ENCODE measurements at places on chromosomes 4 and X. TPM values are rescaled to one million over a fixed set of nuclear protein-coding genes. Genes with fewer than 3 reads are reported as not detected.

Gene TCP11X2
- not detected for total RNA-seq

Gene EPGN
- not detected for total RNA-seq

Gene DUSP21
- not detected for total RNA-seq

Gene CXCL1
- total RNA-seq = 1.8 TPM

Gene NLGN3
- 0.57 TPM for total RNA-seq

Gene ESX1
- total RNA-seq = not detected

Gene TRIM61
- total RNA-seq = not detected

Gene PCDH19
- 1.4 TPM for total RNA-seq

Gene ANXA5
- total RNA-seq = 448 TPM

Gene CSN1S1
- 6.7 TPM for total RNA-seq

Gene NLGN4X
- 1.2 TPM for total RNA-seq

Gene PNCK
- 1.8 TPM for total RNA-seq

Gene HAND2
- total RNA-seq = 7.7 TPM

Gene SOWAHB
- total RNA-seq = not detected

Gene IL2RG
- total RNA-seq = 40.3 TPM

Gene P2RY8
- total RNA-seq = 7.1 TPM

Gene PIR
- 35.4 TPM for total RNA-seq

Gene LRCH2
- 4.0 TPM for total RNA-seq

Gene HMGN5
- total RNA-seq = 3.7 TPM

Gene TRO
- 4.4 TPM for total RNA-seq

Gene PCYT1B
- not detected for total RNA-seq

Gene PABPC1L2B
- total RNA-seq = not detected

Gene SATL1
- not detected for total RNA-seq

Gene LDB2
- total RNA-seq = 19.0 TPM

Gene TCEAL5
- not detected for total RNA-seq

Gene TCEAL6
- not detected for total RNA-seq

Gene NXF2
- not detected for total RNA-seq

Gene NUDT11
- total RNA-seq = 2.7 TPM

Gene XKRX
- 0.34 TPM for total RNA-seq

Gene EFNB1
- 37.8 TPM for total RNA-seq

Data from subcutaneous adipose tissue (tissue), 4 donors.